Cerebellar cortex (tissue), 1 donor: ENCODE measurements at places on chromosomes 3 and 15.
A peak's percentile ranks its signal among the peaks of the same experiment; 100 is the strongest.

- DNase-seq, result no peak
Observed at GRCh38 chr3:124089214-124089613, 97.3 kb upstream of the ROPN1 start.

GRCh38 chr15:101698314-101698713, 26.0 kb downstream of the TARS3 start:
- no peak for DNase-seq

- no peak for DNase-seq
Observed at GRCh38 chr15:95169541-95170459, 938.4 kb downstream of the MCTP2 start.

DNA sequence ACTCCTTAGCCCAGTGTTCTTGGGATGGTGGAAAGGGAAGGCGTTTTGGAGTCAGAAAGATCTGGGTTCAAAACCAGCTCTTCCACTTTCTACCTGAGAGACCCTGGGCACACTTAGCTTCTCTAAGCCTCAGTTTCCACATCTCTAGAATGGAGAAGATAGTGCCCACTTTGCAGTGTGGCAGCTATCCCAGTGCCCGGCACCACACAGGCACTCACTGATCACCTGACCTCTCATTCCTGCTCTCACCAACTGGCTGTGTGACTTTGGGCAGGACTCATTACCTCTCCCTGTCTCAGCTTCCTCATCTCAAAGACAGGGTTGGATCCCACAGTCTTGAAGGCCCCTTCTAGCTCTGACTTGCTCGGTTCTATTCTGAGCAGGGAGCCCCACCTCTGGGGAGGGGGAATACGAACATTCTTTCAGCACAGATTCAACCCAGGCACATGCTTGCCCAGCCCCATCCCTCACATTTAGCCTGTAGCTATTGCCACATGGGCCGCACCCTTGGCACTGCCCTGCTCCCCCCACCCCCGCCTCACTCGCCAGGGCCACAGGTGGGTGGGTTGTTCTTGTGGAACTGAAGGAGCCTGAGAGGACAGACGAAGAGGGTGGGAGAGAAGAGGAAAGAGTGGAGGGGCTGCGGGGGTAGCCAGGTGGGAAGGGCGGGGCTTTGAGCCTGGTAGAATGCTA, 39.2 kb downstream of the EPHB3 start:
- DNase-seq, result no peak

DNA sequence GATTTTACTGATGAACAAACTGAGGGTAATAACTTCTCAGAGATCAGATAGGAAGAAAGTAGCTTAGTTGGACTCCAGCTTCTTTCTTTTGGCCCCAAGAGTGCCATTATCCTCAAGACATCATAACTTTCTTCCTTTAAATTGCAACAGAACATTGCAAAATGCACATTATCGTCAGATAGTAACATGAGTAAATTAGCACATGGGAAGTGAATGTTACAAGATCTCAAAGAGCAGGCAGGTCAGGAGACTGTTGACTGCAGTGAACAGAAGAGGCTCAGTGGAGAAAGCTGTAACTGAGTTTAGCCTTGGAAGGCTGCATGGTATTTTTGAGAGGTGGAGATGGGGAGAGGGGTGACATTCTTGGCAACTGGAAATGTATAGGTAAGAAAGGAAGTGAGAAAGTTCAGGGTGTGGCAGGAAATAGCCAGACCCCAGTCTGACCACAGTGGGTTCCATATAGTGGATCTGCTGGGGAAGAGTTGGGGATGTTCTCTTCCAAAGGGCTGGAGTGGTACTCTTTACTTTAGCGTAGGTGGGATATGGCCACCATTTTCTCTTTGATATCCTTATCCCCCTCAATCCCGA, 307.7 kb downstream of the RPLP1 start:
- DNase-seq, result no peak

GRCh38 chr3:64638981-64639481, 48.8 kb downstream of the ADAMTS9 start:
- no peak for DNase-seq

DNA sequence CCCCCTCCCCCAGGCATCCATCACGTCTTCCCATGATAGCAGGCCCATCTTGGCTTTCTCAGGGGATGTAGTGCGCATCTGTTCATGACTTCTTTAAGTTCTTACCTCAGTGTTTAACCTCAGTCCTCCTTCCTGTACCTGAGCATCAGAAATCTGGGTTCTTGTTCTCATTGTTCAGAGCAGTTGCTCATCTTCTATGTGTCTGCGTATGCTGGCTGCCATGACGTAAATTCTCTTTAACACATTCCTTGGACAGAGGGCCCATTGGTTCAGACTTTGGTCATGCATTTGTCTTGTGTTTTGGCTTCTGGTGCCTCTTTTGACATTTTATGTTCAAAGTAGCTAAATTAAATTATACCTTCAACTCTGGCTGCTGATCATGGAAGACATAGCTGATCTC, 227.3 kb downstream of the CACNA2D3 start:
- no peak for DNase-seq

DNA sequence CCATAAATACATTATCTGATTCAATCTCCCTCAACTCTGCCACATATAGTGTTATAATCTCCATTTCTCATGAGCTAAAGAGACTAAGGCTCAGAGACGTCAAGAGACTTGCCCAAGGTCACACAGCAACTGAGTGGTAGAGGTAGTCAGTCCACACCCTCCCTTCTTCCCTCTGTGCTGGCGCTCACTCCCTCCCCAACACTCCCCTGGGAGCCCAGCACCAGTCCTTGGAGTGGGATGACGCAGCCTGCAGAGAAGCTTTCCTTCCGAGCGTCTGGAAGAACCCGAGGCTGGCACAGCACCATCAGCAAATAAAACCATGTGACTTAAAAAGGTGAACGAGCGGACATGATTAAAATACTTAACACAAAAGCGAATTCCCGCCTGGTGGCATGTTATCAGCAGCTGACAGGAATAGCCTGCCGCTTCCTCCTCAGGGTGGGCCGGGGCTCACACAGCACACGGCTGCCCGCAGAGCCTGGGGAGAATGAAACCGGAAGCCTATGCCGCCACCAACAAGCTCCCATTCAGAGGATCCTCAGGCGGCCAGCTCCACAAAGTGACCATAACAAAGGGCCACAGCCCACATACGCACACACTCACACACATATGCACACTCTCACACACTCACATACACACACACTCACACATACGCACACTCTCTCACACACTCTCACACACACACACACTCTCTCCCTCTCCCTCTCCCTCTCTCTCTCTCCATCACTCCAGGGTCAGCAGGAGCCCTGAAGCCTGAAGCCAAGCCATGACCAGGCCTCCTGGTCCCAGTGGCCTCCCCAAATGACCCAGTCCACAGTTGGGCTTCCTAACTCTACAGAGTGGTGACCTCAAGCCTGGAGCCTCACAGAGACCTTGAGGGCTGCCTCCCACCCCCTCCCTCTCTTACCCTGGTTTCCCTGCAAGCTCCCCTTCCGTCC, 120.5 kb downstream of the XXYLT1 start:
- DNase-seq, result no peak

GRCh38 chr3:171248426-171249111, 211.6 kb downstream of the TNIK start:
- no peak for DNase-seq

DNA sequence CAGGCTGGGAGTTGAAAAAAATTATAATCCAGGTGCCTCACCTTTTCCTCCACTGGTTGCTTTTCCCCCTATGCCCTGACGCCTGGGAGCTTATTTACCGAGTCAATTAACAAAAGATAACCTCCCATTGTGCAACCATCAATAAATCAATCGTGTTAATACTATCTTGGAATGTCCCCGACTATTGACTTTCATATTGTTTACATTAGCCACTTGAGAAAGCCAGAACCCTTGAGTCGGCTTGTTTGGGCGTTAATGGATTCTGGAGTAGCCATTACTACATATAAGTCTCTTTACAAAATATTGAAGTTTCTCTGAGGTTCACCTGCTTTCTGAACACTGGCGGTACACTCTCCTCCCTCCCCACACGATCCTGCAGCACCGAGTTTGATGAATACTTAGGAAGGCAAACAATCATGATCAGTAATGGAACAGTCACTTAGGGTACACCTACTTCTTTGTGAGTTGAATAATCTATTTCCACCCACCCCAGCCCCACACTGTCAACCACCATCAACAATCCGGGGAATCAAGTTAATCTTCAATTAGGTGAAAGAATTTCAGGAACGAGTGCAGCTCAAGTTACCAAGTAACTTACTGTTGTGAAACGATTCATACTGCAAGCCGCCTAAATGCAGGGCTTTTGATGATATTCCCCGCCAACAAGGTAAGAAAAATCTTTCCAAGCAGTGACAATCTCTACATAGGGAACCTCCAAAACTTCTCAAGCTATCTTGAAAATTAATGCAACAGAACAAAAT, 159.3 kb upstream of the NR2F2 start:
- no peak for DNase-seq

DNA sequence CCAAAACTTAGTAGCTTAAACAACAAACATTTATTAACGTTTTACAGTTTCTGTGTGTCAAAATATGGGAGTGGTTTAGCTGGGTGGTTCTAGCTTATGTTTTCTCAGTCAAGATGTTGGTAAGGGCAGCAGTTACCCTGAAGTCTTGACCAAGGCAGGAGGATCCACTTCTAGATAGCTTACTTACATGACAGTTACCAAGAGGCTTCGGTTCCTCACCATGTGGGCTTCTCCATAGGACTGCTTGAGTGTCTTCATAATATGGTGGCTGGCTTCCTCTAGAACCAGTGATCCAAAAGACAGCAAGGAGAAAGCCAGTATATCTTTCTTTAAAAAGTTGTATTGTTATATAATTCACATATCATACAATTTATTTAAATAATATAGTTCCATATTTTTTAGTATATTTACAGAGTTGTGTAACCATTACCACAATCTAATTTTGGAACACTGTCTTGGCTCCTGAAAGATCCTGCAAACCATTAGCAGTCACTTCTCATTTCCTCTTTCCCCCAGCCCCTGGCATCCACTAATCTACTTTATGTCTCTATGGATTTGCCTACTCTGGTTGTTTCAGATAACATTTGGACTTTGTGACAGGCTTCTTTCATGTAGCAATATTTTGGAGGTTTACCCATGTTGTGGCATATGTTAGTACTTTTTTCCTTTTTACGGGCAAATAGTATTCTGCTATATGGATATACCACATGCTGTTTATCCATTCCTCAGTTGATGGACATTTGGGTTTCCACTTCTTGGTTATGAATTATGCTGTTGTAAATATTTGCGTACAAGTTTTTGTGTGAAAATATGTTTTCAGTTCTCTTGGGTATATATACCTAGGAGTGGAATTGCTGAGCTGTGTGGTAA, 33.3 kb downstream of the MAPK6 start:
- DNase-seq, result no peak

- DNase-seq, result peak; percentile 58
Observed at GRCh38 chr15:68666812-68667450, 88.1 kb downstream of the CORO2B start.

DNA sequence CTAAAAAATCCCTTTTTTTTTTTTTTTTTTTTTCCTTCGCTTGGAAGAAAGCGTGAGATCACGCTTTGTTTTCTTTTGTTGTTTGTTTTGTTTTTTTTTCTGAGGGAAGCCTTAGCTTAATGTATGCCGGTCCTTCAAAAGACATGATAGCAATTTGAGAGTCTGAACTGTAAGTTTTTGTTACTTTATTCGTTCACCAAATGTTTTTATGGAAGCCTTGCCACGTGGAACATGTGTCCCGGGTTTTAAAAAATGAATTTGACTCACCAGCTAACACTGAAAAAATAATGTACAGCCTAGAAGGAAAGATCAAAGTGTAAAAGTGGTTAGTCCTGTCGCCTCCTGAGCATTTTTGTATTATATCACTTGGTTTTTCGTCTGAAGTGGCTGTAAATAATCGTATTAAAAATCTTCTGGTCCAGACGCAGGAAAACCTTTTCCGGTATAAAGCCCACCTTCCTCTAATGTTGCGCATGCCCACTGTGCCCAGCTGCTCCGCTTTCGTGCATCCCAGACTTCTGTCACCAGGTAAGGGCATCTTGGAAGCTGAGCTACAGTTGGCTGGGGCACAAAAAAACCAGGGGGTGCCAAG, 795 bp upstream of the MYNN start:
- DNase-seq, result peak; percentile 95

DNA sequence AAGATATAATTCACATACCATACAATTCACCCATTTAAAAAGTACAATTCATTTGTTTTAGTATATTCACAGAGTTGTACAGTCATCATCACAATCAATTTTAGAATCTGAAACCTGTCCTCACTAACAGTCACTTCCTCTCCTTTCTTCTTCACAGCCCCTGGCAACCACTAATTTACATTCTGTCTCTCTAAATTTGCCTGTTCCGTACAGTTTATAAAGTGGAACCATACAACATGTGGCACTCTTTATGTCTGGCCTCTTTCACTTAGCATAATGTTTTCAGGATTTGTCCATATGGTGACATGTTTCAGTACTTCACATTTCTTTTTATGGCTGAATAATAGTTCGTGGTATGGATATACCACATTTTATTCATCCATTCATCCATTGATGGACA, 22.7 kb downstream of the ERICH6 start:
- DNase-seq, result no peak

DNA sequence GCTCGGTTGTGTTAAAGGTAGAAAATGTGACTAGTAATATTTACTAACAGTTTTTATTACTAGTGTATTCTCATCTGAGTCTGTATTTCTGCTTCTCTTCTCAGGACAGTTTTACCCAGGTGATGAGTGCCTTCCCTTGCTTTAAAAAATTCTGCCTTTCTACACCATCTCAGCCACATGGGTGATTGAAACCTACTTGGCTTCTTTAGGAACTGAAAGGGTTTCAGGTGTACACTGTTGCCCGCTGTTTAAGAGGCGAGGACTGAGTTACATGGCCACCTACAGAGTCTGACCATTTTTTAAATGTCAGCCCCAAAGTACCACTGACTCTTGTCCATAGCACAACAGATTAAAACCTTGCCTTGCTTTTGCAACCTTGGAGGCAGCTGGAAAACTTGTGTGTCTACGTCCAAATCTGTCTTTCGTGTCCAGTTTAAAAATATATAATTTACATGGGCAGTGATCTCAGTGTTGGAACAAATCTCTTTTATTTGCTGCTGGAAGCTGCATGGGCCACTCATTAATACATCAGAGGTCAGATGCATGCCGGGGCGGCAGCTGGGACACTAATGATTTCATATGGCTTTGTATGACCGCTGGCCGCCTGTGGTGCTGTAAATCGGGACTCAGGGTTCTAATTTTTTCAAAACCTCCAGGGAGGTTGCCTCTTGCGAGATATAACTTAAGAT, 44.6 kb downstream of the TRIM71 start:
- DNase-seq, result no peak

GRCh38 chr15:55658886-55659285, 70.7 kb upstream of the PYGO1 start:
- DNase-seq, result no peak

- no peak for DNase-seq
Observed at GRCh38 chr3:50318615-50319014, 3.9 kb downstream of the HYAL2 start.

- DNase-seq, result no peak
Observed at GRCh38 chr3:9749296-9749644, 482 bp upstream of the OGG1 start.

DNA sequence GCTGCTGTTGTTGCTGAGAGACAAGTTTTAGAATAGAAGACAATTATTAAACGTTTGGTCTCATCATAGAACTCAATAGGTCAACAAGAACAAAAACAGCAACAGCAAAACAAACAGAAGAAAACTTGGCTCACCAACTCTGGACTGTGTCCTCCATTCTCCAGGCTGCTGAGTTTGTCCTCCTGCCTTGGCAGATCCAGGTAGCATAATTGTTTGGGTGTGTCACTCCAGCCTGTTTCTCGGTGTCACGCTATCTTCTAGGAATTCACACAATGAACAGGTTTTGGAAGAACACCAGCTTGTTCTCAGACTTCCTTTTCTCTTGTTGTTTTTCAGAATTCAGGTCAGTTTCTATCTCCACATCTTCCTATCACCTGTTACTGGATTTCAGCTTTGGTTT, 34.7 kb downstream of the ARRDC4 start:
- DNase-seq, result no peak

GRCh38 chr3:81764665-81765064, 3.2 kb upstream of the GBE1 start:
- DNase-seq, result no peak
